ENCODE measurements at places on chromosomes 3 and 15.

- DNase-seq = no peak
Observed at GRCh38 chr3:69767571-69767970, 28.3 kb downstream of the MITF start.

DNA sequence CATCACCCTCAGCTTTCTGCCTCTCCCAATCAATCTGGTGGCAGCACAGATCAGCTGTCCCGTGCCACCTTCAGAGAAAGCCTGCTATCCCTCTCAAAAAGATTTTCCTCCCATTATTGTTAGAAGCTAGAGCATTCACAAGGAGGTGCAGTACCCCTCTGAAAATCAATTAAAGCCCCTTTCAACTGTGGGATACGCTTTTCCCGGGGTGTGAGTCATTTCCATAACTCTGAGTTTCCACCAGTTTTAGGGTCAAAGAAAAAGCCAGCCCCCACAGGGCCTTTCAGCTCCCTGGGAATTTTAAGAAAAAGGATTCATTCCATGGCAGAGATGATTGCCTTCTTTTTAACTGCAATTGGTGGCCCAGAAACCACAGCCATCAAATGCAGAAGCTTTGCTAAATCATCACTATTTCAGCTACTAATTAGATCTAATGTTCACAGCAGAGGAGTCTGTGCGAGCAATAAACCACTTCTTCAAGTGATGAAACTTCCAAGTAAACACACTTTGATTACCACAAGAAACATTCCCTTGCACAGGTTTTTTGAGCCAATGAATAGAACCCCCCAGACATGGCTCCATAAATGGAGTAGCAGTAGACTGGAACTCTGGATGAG lies 270.0 kb upstream of the TPRG1 start:
- no peak for DNase-seq

- no peak for DNase-seq
Observed at GRCh38 chr3:168070919-168071318, 24.8 kb downstream of the GOLIM4 start.

DNA sequence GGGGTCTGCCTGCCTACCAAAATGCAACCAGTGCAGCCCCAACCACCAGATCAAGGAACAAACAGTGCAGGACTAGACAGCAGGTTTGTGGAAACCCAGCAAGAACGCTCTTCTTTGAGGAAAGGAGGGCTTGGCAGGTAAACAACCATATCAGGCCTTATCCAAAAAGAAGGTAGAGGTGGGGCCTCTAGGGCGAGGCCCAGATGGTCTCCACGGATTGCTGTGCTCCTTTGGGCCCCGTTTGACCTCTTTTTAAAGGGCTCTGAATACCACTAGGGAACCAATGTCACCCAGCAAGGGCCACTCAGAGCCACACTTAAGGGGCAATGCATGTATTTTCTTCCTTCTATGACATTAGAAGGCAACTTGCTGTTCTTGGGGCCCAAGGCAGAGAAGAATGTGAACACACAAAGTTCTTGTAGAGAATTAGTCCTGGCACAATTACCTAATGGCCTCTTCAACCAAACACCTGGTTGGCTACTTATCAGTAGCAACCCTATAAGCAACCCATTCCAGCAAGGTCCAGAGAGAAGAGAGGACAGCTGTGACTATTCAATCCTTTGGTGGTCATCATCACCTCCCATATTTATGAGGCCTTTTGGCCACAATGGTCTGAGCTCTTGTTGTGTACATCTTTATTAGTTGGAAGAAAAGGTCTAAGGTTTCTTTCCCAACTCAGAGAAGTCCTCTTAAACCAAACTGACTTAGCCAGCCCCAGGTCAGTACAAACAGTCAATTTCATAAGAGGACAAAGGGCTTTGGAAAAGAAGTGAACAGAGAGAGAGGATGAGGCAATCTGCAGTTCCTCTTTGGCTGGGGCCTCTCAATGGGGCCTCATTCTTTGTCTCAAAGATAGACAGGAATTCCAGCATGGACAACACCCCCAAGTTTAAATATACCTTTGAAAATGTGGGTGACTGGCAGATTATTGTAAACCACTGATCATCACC lies 36.0 kb downstream of the FOXP1 start:
- DNase-seq = no peak

DNA sequence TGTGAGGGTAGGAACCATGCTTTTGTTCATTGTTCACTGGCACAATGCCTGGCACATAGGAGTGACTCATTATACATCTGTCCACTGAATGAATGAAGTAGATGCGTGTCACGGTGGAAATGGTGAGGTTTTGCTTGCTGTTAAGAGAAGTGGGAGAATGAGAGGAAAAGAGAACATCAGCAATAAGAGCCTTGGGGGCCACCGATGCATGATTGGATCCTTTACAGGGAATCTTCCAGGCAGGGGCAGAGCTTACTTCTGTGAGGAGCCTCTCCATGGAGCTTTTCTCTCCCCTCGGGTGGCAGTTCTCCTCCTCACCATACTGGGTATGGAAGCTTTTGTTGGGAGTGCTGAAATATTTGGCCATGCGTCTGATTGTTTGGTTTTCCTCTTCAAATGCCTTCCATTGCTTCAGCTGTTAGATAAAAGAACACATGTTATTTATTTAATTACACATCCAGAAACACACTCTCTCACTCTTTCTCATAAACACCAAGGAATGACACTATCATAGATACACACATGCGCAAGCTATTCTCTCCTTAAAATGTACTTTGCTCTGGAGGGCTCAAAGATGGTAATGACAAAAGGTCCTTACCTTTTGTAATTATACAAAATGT lies 78.9 kb upstream of the GSK3B start:
- DNase-seq = no peak

DNA sequence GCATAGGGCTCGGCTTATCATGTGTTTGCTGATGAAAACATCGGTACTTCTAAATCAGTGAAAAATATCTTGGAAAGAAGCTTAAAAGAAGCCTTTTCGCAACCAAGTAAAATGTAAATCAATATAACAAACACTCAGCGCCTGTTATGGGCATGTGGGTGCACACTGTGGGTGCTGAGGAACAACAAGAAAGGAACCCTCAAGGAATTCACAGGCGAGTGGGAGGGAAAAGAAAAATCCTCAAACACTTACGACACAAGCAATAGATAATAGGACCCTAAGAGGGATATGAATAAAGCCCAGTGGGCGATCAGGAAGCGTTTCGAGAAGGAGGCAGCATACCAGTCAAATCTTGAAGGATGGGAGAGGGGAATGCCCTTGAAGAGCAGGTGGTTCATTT lies 21.9 kb downstream of the GLDN start:
- no peak for DNase-seq

DNA sequence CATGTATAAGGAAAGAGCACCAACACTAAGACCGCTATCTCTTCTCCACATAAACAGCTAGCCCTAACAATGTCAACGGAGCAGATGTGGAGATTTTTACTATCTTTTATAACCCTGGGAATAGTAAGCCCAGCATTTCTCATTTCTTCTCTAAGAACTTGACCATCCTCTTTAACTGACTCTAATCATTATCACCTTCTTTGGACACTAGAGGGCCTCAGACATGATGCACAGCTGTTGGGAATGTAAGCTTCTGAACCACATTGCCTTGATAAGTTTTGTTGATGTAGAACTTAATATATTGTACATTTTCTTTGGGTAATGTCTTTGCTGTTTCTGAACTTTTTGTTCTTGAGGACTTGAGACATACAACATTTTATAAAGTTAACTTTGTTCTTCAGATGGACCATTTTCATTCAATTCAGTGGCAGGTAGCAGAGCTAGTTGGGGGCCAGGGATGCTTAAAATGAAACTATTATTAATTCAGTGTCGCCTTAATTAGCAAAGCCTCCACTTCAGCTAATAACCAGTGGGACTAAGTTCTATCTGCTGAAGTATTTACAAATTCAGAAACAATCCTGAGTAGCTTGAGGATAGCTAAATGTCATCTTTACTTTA lies 9.6 kb upstream of the TAGLN3 start:
- no peak for DNase-seq

DNA sequence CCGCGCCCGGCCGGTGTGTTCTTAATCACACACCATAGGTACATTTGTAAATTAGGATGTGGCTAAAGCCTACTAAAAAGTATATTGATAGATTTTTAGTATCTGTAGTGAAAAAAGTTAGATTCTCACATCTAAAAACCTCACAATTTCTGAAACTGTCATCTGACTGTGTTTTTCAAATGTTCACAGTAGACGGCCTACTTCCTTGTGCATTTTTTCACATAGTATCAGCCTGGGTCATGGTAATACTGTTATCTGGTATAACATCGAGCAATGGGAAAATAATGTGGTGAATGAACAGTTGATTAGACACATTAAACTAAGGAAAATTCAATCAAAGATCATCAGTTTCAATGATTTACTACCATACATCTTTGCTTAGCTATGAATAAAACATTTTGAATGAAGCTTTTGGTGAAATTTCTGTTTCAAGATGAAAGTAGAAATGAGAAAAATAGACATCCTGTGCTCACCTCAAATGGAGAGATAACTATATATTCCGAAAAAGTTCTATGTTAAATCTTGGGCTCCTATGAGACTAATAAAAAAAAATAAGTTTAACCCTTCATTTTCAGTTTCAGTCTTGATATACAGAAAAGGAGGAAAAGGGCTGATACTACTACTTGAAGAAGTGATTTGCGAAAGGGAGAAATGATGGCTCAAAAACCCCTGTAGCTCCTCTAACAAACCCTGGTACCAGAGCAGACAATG lies 262.7 kb downstream of the ZBTB20 start:
- no peak for DNase-seq

DNA sequence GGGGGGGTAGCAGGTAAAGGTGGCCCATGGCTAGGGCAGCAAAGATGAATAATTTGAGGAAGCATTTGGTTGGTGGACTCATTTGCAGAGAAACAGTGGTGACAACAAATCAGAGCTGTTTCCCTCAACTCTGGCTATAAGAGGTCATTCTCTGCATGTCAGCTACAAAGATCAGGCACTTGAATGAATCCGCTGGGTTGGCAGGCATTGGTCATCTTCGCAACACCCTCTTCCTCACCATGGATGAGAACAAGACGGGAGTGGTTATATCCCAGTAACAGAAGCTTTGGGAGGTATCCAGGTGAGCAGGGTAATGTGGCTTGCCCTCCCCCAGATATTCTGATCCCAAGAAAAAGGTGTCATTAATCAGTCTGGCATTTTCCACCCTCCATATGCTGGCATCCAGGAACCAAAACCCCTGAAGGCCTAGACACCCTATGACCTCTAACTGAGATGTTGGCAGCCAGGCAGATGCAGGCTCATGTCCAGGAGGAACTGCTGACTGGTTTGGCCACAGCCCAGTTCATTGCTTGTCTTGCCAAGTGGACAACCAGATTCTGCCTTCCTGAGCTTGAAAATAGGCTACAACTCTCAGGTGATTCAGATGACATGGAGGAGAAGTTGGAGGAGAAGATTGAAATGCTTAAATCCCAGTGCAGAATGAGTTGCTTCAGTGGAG lies 108.9 kb upstream of the TRIM42 start:
- no peak for DNase-seq

DNA sequence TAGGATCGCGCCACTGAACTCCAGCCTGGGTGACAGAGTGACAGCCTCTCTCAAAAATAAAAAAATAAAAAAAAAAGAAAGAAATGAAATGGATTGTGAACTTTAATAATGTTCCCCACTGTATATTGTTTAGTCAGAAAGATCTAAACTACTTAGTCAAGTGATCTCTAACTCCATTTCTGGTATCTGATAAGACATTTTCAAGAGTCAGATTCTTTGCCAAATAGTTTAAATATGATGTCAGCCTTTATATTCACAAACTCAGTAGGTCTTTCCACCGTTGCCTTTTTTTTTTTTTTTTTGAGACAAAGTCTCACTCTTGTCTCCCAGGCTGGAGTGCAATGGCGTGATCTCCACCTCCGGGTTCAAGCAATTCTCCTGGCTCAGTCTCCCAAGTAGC lies 29.0 kb upstream of the OSBPL11 start:
- no peak for DNase-seq

DNA sequence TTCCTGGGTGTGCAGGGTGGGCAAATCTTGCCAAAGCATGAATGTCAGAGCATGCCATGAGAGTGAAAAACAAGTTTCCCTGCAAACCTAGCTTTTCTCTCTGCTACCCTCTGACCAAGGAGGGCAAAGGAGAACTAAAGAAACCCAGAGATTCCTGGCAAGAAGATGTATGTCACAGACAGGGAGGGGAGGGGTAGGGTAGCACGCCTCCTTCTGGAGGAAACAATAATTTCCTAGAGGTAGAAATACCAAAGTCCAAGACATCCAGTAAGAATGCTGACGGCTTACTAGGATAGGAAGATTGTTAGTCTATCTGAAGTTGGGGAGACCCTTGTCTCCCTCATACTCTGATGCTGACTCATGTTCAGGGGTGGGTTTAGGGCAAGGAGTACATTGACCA lies 203.9 kb downstream of the NR1D2 start:
- DNase-seq = no peak

GRCh38 chr3:164883171-164883570 lies 195.1 kb downstream of the SI start:
- no peak for DNase-seq

DNA sequence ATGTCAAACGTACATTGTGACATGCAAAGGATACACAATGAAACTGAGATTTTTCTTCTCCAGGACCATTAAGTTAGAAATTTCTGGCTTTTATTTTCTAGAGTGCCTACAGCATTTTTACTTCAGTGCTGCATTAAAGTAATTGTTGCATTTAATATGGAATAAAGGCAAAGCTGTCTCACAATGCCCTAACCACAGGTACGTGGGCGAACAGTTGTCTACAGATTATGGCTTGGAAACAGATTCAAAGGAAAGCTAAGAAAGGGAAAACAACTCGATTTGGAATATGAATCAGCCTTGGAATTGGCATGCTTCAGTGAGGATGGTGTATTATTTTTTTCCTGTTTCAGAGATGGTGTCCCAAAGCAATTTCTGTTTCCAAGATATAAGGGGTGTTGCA lies 79.1 kb upstream of the TUSC7 start:
- DNase-seq = no peak

DNA sequence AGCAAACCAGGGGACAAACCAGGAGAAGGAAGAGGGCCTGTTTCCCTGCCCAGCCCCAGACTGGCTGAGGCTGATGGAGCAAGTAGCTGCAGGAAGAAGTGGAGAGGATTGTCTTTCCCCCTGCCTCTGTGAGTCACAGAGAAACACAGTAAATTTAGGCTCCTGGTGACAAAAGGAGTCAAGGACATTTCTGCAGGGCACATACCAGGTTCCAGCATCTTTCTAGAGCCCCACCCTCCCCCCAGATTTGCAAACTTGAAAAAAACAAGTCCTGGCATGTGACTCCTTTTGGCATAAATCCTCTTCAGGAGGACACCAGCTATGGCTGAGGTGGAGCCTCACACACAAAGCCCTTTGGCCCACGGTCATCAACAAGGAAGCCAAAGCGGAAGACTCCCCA lies 17.8 kb downstream of the PLD1 start:
- DNase-seq = no peak

DNA sequence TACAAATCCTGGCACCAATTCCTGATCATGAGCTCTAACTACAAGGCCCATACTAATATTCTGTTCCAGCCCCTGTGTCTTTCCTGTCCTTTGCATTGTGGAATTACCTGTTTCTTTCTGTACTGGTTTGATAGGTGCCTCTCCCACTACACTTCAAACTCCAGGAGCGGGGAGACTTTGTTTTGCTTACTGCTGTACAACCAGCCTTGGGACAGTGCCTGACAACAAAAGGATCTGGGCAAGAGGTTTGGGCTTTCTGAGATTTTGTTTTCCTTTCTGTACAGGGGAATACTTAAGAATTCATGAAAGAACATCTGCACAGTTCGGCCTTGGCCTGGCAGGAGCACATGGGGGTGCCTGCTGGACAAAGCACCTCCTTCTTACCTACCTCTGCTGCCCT lies 45.1 kb downstream of the ZDHHC3 start:
- no peak for DNase-seq

Data from effector memory CD4-positive, alpha-beta T cell (primary cell).